GM12892 (cell line): ENCODE measurements at places on chromosomes 1 and 21.

DNA sequence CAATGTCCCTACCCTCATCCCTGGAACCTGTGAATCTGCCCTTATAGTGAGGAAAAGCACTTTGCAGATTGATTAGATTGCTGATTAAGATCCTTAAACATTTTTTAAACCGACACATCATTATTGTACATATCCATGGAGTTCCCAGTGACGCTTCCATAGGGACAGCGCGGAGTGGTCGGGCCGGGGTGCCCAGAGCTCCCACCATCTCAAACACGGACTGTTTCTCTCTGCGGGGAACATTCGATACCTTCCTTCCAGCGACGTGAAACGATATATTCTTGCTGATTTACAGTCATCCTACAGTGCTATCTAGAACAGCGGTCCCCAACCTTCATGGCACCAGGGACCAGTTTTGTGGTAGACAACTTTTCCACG, 4.0 kb downstream of the KRTAP10-12 start:
- no peak for DNase-seq

- no peak for DNase-seq
Measured at GRCh38 chr1:234047123-234047522, 142.6 kb downstream of the SLC35F3 start.

- no peak for DNase-seq
Measured at GRCh38 chr1:207049514-207049913, 1.5 kb downstream of the YOD1 start.

DNA sequence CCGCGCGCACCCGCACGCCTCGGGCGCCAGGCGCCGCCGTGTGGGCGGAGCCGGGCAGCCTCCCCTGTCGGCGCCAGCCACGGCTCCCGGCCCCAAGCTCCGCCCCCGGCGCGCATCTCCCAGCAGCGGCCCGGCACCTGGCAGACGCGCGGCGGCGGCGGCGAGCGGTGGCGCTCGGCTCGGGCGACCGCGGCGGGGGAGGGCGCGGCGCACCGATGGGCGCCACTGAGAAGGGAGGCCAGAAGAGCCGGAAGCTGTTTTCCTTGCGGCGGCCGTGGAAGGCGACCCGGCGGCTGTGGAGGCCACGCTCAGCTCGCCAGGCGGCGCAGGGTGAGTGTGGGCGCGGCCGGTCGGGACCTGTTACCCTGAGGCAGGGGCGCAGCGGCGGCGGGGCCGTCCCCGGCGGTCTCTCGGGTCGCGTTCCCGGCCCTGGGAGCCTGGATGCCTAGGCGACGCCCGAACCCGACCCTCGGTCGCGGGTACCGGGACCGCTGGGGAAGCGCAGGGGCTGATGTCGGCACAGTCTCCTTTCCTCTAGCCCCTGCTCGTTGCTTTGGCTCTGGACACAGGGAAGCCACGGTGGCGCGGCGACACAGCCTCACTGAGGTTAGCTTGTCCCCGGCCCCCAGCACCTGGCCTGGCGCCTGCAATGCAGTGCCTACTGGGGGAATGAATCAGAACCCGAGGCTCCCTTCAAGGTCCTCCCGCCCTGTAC, 54.9 kb upstream of the DNAJC6 start:
- peak; percentile 88 for DNase-seq

DNA sequence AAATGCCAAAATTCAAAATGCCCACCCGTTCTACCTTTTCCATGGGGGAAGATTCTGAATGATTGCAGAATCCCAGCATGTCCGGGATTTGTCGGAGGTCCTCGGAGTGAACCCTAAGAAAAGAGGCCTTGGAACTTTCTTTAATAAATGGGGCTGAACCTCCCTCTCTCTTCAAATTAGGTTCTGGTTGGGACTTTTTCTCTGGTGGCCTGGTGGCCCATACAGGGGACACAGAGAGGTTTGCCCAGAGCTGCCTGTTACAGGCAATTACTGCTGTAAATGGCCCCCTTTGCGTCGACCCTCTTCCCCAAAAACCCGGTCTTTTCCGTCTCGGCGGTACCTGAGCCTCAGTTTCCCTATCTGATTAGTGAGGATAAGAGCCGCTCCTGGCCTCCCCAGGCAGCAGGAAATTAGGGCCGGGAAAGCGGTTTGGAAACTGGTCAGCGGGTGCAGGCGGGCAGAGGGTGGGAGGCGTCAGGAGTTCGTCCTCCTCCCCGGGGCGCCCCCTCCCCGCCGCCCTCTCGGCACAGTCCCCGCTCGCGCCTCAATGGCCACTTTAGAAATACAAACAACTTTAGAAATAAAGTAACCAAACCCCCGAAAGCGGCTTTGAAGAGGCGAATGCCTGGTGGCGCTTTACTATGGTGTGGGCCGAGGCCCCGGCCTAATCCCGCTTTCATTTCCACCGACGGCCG, 15.6 kb downstream of the PAX7 start:
- DNase-seq: no peak

- DNase-seq: no peak
Measured at GRCh38 chr1:239493811-239494414, 107.5 kb downstream of the CHRM3 start.

- no peak for DNase-seq
Measured at GRCh38 chr1:214213136-214213535, 67.8 kb upstream of the SMYD2 start.
